Fibroblast of skin of scalp (primary cell): ENCODE measurements at places on chromosomes 7 and 10.

GRCh38 chr7:148973256-148973655 lies 55.0 kb downstream of the PDIA4 start:
- DNase-seq, result no peak

GRCh38 chr10:131982185-131982756 lies 548 bp upstream of the BNIP3 start:
- DNase-seq, result no peak

- peak; percentile 14 for DNase-seq
Observed at GRCh38 chr7:87152897-87153641, 816 bp downstream of the DMTF1 start.

DNA sequence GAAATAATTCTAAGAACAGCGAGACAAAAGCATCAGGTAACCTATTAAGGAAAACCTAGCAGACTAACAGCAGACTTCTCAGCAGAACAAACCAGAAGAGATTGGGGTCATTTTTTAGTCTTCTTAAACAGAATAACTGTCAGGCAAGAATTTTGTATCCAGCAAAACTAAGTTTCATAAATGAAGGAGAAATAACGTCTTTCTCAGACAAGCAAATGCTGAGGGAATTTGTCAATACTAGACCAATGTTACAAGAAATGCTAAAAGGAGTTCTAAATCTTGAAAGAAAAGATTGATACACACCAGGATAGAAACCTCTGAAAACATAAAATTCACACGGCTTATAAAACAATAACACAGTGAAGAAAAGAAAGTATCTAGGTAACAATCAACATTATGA lies 22.6 kb downstream of the BICC1 start:
- no peak for DNase-seq

GRCh38 chr7:54839575-54840213 lies 80.7 kb upstream of the SEC61G start:
- DNase-seq, result peak; percentile 28

DNA sequence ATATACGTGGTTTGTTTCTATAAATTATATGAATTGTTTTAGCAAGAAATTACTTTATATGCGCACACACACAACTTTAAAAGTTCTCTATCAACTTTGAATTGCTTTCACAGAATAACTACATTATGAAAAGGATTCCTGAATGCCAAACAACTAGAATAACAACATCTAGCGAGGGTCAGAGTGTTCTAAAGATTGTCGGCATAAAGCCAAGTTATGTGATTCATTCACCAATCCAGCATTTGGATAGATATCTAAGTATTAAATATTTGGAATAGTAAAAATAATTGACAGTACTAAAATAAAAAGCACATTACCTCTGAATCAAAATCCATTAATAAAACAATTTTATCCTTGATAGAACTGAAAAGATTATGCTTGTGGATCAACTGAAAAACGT lies 125.3 kb upstream of the AMPH start:
- no peak for DNase-seq

DNA sequence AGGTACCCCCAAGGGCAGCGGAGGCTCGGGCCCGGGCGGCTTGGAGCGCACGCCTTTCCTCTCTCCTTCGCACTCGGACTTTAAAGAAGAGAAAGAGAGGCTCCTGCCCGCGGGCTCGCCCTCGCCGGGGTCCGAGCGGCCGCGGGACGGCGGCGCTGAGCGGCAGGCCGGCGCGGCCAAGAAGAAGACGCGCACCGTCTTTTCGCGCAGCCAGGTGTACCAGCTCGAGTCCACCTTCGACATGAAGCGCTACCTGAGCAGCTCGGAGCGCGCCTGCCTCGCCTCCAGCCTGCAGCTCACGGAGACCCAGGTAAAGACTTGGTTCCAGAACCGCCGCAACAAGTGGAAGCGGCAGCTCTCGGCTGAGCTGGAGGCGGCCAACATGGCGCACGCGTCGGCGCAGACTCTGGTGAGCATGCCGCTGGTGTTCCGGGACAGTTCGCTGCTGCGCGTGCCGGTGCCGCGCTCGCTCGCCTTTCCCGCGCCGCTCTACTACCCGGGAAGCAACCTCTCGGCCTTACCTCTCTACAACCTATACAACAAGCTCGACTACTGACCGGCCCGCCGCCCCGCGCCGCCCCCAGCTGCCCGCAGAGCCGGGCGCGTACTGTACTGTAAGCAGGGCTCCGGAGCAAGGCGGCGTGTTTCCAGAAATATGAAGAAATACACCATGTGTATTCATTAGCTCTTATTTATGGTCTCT lies 1.8 kb downstream of the HMX2 start:
- DNase-seq, result no peak

DNA sequence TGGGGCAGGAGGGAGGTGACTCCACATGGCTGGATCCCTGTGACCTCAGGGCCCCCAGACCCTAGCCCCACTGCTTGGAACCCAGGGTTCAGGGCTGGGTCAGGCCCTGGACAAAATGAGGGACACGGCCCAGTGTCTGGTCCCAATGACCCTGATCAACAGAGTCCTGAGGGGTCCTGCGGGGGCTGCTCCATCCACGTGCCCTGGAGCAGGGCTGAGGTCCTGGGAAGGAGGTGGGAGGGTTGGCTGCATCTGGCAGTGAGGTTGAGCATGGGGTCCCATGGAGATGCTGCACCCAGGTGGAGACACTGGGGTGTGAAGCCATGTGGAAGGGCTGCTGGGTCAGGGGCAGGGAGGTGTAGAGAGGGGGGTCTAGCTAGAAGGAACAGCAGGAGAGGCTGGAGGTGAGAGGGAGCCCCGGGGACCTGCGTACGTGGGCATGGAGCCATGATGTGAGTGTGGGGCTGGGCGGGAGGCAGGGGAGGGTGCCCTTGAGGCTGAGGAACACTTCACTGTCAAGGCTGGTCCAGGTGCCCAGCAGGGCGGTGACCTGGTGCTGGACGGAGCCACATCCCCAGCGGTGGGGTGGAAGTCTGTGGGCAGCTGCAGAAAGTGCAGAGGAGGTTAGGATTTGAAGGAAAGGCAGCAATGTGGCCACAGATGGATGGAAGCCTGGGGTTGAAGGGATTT lies 604 bp downstream of the SCART1 start:
- no peak for DNase-seq

DNA sequence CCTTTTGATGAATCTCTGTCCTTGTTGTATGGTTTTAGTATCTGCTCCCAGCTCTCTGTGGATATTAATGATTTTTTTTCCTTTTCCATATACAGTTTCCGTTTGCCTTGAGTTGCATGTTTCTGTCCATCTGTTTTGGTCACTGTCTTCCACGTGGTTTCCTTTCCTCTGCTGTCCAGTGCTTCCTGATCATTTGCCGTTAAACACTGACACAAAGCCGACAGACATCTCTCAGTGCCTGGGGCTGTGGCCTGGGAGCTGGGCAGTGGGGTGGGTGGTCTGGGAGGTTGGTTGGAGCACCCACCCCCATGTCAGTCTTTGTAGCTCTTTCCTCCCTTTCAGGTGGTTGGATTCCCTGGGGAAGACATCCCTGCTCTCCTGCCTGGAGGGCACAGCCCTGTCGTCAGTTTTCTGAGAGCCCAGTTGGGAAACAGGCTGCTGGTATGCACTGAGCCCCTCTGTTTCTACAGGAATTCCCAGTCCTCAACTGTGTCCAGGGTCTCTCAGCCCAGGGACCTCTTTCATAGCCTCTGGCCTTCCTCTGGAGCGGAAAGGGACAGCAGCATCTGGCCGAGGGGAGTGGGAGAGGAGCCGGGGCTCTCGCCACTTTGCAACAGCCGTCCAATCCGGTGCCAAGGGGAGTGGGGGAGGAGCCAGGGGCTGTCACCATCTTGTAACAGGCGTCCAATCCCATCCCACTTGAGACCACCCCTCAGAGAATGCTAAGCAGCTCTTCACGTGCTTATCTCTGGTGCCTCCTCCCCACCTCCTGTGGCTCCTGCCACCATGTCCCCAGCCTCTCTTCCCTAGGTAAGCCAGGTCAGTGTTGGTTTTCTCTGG lies 26.7 kb upstream of the MKI67 start:
- no peak for DNase-seq

DNA sequence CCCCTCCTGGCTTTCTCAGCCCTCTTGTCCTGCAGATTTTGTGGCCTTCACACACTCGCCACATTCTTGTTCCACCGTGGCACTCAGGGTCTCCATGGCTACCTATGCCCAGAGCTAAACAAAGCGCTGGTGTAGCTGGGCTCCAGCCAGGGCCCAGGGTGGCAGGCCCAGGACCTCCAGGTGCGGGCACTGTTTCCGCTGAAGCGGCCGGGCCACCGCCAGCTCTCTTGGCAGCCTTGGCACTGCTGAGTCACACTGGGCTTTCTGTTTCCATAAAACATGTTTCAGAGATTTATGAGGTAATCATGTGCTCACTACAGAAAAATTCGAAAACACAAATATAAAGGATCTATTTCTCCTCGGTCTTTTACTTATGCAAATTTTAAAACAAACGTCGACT lies 51.3 kb downstream of the AOC1 start:
- DNase-seq, result no peak

DNA sequence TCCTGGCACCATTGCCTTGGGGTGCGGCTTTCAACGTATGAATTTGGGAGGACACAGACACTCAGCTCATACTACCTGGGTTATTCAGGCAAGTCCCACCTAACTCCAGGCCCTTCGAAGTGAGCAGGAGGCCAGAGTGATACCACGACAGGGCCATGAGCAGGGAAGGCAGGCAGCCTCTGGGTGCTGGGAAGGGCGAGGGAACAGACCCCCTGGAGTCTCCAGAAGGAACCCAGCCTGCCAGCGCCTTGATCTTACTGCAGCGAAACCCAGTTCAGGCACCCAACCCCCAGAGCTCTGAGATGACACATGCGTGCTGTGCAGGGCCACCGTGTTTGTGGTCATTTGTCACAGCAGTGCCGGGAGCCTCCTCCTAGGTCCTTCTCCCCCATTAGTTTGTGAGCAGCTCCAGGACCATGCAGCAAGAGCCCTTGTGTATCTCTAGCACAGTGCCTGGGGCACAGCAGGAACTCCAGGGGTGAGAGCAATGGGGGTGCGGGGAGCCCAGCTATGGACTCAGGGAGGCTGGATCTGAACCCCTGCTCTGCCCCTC lies 7.7 kb upstream of the INSIG1 start:
- no peak for DNase-seq

DNA sequence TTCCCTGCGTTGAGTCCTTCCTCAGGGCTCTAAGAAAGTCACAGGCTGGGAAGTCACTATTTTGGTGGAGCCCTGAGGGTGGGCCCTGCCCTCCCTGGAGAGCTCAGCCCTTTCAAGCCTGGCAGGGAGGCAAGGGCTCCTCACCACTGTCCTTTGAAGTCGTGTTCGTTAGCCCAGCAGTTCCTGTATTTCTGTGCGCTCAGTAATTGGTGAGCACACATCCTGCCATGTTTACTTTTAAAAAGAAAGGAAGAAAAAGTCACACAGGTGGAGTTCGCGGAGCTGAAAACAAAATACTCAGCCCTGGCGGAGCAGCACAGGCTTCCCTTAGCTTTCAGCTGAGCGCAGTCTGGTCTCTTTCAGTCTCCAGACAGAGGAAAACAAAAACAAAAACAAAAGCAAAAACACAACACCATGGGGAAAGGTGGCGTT lies 37.1 kb downstream of the PRKCQ start:
- DNase-seq, result no peak

- DNase-seq, result no peak
Observed at GRCh38 chr10:13869295-13869664, 282.5 kb downstream of the PRPF18 start.

- DNase-seq, result no peak
Observed at GRCh38 chr7:26700386-26700785, 164.0 kb downstream of the SKAP2 start.

DNA sequence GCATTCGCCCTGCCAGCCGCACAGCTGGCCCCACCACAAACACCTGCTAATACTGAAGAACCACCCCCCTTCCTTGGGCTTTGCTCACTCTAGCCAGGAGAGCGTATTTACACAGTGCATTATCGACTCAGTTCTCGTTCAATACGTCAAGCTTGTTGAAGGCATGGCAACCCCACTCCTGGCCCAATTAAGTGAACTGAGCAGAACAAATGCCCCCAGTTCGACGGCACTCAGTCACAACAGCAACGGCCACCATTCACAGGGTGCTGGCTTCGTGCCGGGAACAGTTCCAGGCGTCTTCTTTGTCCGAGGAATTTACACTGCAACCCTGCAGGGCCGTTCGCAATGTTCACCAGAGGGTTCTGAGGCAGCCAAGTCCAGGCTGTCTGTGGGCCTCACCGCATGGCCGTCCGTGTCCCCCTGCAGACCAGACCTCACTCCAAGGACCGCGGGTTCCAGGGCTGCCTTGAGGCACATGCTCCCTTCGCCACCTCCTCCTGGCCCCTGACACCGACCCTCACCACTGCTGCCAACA lies 175.3 kb downstream of the DIP2C start:
- DNase-seq, result no peak

GRCh38 chr7:17902599-17902998 lies 37.7 kb downstream of the SNX13 start:
- DNase-seq, result no peak

DNA sequence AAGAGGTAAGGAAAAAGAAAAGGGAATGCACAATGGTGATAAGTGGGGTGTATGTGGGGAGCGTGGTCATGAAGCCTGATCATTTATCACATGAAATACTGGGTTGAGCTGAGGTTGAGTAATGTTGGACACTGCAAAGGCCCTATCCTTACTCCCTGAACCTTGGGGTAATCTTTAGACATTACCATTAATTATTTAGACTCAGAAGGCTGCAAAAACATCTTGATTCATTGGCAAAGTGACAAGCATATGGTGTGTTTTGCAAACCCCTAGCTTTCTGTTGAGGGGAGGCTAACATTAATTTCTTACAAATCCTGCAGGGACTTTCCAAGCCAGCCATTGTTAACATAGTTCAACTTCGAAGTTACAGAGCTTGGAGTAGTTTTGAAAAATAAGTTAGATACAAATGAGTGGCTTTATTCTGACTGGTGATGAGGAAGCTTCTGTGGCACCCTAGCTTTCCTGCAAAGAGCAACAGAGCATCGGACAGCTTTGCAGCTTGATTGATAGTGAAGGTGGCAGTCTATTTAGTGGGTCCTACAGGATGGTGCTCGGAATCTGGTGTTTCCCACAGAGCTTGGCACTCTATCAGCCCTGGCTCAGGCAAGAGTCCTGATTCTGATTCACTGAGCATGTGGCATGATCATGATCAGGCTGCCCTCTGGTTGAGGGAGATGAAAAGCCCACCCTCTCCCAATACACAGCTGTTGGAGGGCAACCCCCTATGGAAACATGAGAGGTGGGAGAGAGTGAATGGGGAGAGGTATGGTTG lies 153.7 kb upstream of the NPVF start:
- DNase-seq, result no peak

- DNase-seq, result no peak
Observed at GRCh38 chr7:150846291-150847115, 5.8 kb upstream of the AOC1 start.

DNA sequence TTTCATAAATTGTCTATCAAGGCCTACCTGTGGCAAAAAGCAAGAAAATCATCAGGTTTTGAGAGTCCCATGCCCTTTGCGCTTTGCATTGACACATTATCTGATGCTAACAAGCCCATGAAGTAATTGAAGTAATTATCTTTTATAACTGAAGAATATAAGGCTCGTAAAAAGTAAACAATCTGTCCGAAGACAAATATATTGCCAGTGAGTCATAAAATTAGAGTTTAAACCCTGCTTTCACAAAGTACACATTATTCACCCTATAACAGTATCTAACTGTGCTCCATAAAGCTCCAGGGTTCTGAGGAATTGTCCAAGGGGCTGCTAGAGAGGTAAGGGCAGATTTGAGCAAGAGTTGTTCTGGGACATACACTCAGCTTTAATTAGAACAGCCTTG lies 102.3 kb upstream of the PPP1R3A start:
- no peak for DNase-seq
